ENCODE measurements at places on chromosomes 3 and 15.

DNA sequence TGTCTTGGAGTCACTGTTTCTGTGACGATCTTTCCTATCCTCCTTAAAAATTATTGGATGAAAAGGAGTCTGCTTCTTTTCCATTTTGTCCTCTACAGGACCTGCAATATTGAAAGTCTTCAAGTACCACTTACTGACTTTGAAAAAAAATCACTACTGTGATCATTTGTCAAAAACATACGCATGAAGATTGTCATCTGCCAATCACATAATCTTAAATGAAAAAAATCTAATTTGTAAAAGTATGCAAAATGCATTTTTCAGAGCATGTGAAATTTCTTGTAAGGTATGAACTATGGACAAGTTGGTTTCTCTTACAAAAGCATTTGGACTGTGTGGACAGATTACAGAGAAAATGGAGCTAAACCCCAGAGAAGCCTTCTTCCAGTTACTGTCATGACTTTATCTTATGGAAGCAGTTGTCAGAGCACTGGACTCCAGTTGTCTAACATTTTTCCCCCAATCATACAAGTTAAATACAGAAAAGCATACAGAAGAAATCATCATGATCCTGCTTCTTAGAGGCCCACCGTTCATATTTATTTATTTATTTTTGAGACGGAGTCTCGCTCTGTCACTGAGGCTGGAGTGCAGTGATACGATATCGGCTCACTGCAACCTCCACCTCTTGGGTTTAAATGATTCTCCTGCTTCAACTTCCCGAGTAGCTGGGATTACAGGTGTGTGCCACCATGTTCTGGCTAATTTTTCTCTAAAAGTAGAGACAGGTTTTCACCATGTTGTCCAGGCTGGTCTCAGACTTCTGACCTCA is 3.4 kb upstream of the PXK start:
- no peak for DNase-seq

DNA sequence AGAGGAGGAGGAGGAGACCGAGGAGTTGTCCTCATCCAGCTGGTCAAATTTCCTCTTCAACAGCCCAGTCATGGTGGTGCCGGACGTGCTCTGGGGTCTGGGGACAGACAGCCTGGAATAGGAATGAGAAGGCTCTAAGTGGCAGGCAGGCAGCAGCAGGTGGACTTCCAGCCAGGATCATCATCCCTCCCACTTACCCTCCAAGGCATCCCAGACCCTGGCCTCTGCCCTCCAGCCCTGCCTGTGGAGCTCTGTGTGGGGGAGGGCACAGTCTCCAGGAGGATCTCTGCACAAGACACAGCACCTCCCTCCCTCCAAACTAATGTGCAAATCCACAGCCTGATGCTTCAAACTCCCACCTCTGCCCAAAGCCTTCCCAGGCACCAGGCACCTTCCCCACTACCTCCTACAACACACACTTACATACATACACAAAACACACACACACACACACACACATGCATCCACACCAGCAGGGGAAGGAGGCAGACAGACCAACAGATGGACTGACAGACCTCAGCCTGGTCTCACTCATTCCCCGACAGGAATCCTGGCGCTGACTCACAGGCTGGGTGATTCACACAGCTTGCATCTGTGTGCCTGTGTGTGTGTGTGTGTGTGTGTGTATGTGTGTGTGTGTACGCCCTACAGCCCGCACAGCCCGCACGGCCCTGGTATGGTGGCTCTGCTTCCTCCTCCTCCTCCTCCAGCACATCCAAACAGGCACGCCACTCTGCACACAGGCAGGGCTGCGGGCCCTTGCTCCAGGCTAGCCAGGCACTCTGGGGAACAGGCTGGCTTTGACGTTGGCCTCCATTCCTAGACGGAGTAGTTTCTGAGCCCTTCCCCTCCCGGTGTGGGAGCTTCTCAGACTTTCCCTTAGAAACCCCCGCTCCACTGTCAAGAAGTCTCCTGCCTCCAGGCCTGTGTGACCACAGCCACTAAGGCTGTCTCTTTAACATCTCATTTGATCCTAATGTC is 6.5 kb downstream of the CSRNP1 start:
- no peak for DNase-seq

DNA sequence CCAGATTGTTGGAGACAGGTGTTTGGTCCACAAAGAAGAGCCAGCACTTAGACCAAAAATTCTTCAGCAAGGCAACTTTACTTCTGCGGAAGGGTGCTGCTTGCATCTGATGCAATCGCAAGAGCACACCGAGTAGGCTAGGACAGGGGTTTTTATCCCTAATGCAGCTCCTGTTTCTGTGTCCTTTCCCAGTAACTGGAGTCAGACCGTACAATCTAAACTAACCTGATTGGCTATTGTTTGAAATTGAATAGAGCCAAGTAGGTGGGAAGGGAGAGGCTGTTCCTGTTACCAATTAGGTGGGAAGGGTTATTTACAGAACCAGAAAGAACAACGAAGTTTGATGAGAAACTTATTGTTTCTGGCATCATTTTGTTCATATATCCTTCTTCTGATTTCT is 77.6 kb downstream of the CHCHD4 start:
- no peak for DNase-seq

DNA sequence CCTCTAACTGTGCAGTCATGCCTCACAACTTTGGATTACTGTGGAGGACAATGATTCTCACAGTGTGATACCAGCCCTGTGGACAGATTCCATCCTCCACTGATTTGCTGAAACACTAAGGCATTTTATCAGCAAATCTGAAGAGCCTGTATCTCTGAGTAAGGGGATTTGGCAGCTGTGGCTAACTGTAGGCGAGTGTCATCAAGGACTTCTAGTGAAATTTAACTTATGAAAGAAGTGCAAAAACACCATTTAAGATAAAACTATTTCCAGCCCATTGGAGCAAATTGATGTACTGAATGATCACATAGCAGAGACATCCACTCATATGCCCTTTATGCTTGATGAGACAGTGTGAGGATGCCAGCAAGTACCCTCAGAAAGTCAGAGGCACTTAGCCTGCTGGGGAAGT is 13.9 kb upstream of the TMPRSS7 start:
- no peak for DNase-seq

Data from nucleus accumbens (tissue), 56 donors.